ENCODE measurements at places on chromosomes 3 and 15.
A peak's percentile ranks its signal among the peaks of the same experiment; 100 is the strongest.

- DNase-seq = no peak
These were observed 30.4 kb downstream of the SKIL start for GRCh38 chr3:170387950-170388349.

GRCh38 chr15:39230205-39230907 is 350.5 kb upstream of the THBS1 start:
- DNase-seq = no peak

- no peak for DNase-seq
These were observed 35.6 kb upstream of the MUC13 start for GRCh38 chr3:124969963-124970722.

GRCh38 chr3:124504332-124505059 is 225.8 kb upstream of the UMPS start:
- no peak for DNase-seq

DNA sequence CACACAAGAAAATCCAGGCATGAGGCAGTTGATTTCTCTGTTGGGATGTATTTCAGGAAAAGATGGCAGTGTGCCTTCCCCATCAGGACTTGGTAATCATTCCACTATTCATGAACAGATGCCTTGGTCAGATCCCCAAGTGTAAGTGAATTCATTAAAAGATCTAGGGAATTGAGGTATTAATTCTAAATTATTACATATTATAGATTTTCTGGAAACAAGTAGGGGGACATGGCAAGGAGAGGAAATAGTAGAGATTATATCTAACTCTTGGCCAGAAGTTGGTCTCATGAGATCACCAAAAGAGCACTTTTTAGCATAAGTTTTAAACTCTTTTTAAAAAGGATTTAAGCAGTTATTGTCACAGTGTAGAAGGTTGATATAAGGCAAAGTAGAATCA is 74.4 kb upstream of the MDFIC2 start:
- DNase-seq = no peak

DNA sequence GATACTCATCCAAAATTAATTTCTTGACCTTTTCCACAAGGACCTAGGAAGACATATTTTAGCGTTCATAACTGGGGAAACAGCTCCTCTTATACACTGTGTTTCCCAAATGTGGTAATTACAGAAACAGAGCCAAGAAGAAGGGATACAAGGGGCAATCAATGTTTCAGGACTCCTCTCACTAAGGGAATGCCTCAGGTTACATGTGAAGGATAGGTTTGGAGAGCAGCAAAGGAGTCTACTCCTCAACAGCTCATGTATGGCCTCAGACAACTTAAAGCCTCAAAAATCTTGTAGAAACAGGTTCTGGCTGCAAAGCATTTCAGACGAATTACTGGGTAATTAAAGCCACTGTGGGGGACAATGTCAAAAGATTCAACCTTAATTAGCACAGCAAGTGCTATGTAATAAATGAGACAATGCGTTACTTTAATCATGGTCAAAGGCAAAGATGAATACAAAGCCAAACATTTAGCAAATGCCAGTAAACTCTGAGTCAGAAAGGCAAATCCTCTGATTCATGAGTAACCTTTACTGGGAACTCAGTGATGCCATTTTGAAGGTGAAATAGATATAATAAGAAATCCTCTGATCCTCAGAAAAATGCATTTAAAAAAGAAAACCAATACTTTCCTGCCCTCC is 1111.2 kb downstream of the TUSC7 start:
- no peak for DNase-seq

- no peak for DNase-seq
These were observed 129.9 kb downstream of the ATP10A start for GRCh38 chr15:25733036-25733855.

DNA sequence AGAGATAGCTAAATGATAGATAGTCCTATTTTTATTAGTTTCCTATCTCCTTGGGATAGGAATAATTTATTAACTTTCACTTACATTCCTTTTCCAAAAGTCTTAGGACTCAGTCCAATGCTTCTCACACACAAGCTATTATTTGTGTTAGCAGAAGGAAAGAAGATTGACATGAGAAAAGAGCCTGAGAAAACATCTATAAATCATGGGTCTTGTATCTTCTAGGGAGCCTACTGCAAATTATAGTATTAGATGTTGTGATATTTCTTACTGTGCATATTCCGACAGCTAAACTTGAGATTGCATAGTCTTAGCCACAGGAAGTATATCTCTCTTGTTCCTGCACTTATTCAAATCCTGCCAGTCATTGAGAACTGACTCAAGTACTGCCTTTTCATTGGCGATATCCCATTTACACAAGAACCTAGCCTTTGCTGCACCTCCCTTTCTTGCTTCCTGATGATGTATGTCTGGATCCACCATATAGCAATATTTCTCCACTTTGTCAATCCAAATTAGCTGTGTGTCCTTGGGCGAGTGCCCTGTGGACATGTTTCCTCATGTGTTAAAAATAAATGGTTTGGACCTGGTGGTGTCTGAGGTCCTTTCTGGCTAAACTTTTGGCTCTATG is 245.1 kb upstream of the LMCD1 start:
- no peak for DNase-seq

- no peak for DNase-seq
These were observed 317.5 kb upstream of the CNTN6 start for GRCh38 chr3:775178-775880.

- DNase-seq = no peak
These were observed 1.9 kb upstream of the FETUB start for GRCh38 chr3:186638259-186638658.

DNA sequence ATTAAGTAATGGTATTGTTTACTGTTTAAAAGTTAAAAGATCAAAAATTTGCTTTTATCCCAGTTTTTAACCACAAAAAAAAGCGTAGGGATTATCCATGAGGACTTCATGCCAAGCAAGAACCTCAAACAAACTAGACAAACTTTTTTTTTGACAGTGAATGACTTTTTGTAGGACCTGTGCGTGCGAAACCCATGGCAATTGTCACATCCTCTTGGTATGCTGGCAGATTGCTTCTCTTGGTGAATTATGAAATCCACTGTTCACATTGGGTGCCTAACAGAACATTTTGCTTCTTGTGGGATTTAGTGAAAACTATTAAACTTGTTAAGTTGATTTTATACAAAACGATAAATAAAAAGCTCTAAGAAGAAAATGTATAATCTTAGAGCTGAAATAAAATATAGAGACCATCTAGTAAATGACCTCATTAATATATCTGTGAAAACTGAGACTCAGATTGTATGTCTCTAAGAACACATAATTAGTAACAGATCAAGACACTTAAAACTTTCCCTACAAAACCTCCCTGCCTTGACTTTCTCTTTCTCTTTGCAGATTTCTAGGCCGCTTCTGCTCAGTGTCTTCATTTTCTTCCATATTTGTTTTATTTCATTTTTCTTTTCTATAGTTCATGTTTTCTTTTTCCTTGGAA is 87.3 kb upstream of the CGNL1 start:
- DNase-seq = no peak

GRCh38 chr3:187926620-187927019 is 181.4 kb upstream of the BCL6 start:
- no peak for DNase-seq

DNA sequence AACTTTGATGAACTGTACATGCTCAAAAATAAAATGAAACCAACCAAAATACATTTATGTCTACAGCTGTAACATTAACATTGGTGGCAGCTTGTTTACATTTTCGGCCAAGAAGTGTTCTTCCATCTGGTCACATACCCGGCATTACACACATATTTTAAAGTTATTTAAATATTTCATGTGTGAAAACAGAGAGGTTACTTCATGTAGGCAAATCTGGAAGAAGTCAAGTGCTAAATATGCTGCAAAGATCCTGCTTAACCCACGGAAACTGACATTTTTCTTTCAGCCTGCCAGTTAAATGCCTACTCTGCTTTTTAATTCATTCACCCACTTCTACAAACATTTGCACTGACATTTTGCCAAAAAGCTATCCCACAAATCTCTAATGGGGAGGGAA is 69.7 kb downstream of the MB21D2 start:
- DNase-seq = no peak

- DNase-seq = no peak
These were observed 10.2 kb upstream of the TGFBR2 start for GRCh38 chr3:30596152-30596551.

GRCh38 chr3:64238971-64239667 is 13.9 kb upstream of the PRICKLE2 start:
- DNase-seq = no peak

- no peak for DNase-seq
These were observed 7.1 kb downstream of the EIF4E3 start for GRCh38 chr3:71718072-71718471.

DNA sequence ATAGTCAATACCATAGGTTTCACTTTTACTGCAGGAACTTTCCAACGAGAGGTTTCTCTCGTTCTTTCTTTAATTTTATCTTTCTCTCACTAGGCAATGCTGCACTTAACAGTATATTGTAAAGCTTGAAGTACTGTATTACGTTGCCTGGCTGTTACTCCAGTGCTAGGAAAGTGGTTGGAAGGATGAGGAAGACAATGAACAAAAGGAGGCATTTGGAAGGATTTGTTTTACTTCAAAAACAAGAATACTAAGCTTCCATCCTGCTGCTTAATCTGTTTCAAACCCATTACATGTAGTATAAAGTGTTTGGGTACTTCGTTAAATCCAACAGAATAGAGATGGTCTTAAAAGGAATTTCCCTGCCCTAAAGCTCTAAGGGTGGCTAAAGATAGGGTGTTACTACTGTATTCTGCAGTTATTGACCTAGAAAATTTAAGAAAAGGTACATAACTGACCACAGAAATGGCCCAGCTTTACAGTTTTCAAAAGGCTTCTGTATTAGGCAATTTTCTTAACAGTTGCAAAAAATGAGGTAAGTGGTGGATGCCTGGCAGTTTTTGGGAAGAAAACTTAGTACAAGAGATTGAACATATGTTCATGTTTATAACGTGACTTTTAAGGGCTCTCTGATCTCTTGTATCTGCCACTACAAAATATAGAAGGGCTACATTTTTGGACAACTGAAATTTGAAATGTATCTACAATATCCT is 785 bp upstream of the IFT57 start:
- no peak for DNase-seq

DNA sequence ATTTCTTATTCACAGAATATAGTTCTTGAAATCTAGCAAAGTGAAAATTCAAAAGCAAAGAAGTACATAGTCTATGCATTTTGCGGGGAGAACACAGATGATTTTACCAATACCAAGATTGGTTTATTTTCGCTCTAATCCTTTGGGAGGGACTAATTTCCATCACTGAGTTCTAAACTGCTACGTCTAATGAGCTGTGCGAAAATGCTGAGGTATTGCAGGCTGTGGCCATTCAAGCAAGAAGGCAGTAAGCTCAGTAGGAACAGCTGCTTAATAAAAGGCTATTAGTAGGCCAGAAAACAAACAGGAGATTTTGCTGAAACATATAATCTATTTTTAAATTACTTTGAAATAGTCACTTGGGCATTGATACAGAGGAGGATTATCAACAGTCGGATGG is 379.0 kb downstream of the CNTN4 start:
- no peak for DNase-seq

- peak; percentile 33 for DNase-seq
These were observed 27.4 kb upstream of the HDAC11 start for GRCh38 chr3:13452490-13453335.

DNA sequence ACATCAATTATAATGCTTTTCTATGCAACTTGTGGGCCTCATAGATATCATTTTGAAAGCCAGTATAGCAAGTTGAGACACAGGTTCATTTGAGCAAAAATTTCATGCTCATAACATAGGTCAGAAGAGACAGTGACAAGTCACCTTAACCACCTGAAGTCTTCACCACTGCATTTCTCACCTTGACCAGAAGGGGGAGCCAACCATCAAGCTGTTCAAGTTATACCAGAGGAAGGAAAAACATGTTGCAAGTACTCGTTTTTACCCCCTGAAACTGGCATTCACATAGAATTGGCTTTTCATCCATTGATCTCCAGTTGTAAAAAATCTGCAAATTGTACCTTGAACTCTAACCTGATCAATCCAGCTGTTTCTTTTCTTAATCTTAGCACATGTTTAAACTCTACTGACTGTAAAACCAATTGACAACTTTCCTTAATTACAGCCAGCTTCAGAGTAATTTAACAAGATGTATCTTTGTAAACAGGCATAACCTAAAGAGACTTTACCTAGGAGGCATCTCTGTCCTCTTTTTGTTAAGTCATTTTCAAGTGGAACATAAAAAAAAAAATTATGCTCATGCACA is 1.4 kb downstream of the LMOD3 start:
- peak; percentile 78 for DNase-seq

- no peak for DNase-seq
These were observed 134.4 kb downstream of the TMCO5A start for GRCh38 chr15:38068626-38069391.

DNA sequence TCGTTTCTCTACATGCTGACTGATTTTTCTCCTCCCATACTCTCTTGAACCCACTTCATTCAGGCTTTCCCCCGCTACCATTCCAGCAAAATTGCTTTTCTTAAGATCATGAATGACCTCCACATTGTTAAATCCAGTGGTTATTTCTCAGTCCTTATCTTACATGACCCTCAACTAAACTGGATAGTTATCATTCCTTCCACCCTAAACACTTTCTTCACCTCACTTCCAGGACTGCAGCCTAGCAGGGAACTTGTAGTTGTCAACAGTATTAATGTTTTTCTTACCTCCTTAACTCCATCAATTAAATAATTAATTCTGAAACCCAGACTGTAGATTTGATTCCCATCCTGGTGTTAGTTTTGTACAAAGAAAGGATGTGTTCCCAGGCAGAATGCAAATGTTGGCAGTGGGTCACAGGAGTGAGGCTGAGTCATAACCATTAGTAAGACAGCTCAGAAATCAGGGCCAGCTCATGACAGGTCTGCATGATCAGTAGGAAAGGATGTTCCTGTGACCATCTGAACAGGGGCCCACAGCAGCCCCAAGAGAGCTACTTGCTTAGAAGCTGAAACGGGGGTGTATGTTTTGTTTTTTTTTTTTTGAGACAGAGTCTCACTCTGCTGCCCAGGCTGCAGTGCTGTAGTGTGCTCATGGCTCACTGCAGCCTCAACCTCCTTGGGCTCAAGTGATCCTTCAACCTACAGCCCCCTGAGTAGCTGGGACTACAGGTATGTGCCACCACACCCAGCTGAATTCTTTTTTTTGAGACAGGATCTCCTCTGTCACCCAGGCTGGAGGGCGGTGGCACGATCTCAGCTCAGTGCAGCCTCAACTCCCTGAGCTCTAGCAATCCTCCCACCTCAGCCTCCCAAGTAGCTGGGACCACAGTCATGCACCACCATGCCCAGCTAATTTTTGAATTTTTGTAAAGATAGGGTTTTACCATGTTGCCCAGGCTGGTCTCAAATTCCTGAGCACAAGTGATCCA is 9.1 kb downstream of the BCL2L10 start:
- DNase-seq = no peak

DNA sequence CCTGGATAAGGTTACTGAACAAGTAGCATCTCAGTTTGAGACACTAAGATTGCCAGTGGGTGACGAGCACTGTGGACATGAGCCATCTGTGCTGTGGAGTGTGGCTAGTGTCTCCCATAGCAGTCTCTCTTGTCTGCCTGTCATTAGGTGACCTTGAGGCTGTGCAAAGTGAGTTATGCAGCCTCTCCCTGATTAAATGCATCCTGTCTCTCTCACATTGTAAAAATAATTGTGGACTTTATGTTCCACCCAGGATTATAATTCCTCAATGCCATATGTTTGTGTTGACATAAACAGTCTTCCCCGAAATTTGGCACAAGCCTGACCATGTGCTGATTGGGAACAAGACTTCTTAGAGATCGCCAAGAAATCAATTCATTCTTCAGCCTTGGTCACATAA is 168.9 kb downstream of the MYRIP start:
- no peak for DNase-seq
